ENCODE measurements at places on chromosomes 1 and 21.

DNA sequence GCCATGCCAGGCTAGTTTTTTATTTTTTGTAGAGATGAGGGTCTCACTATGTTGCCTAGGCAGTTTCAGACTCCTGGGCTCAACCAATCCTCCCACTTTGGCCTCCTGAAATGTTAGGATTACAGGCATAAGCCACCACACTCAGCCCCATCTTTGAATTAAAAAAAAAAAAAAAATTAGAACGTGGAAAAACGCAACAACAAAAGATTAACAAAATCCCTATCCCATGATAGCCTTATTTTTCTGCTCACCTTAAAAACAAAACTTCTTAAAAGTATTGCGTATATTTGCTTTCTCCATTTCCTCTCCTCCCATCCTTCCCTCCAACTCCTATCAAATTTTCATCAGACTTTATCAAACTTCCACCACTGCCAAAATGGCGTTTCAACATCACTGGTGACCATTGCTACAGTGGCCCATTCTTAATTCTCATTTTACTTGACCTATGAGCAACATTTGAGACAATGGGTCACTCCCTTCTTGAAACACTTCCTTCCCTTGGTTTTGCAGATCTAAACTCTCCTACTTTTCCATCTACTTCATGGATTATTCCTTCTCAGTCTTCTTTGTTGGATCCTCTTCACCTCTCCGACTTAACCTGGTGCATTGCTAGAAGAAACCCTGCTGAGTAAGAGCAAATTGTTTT, 579 bp upstream of the ZNF684 start:
- no peak for DNase-seq

DNA sequence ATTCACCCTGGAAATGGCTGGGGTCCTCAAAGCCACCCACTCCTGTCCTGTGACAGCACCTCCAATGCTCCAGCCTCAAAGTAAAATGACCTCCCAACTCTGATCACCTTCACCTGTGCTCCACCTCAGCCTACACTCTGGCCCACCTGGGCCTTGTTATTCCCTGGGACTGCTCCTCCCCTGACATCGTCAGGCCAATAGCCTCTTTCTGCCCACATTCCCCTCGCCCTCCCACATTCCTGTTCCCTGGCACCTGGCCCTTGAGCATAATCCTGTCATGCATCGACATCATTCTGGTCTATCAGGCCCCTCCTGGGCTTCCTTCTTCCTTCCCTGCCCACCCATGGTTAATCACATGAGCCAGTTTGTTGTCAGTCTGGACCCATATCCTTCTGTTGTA, 13.2 kb upstream of the BCAR3 start:
- no peak for DNase-seq

DNA sequence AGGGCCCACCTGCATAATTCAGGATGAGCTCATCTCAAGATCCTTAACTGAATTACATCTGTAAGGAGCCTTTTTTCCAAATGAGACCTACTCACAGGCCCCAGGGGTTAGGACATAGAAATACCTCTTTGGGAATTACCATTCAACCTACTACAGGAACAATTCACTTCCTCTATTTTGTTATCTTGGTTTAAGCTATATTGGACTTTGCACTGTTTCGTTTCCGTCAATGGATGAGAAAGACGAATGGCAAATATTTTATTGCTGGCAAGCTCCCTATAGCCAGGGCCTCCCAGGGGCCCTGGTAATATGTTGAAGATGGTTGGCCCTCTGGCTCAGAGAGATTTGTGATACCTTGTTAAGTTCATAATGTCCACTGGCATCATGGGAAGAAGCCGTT, 384.2 kb upstream of the DUSP10 start:
- DNase-seq, result no peak

GRCh38 chr1:30856260-30856790, 52.2 kb downstream of the SDC3 start:
- peak; percentile 97 for DNase-seq

DNA sequence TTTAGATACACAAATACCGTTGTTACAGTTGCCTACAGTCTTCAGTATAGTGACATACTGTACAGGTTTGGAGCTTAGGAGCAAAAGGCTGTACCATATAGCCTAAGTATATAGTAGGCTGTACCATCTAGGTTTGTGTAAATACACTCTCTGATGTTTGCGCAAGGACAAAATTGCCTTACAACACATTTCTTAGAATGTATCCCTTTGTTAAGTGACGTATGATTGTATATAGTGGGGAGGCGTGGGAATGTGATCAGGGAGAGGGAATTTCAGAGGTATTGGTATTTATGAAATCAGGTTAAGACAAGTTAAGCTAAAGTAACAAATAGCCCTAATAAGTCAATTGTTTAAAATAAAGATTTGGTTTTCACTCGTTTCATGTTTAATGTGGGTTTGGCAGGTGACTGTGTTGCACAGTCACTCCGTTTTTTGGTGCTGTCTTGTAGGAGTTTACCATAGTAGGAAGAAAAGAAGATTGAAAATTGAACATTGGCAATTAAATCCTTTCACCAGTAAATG, 2.7 kb downstream of the GORAB start:
- DNase-seq, result no peak

GRCh38 chr1:232699814-232700213, 69.9 kb upstream of the SIPA1L2 start:
- no peak for DNase-seq

DNA sequence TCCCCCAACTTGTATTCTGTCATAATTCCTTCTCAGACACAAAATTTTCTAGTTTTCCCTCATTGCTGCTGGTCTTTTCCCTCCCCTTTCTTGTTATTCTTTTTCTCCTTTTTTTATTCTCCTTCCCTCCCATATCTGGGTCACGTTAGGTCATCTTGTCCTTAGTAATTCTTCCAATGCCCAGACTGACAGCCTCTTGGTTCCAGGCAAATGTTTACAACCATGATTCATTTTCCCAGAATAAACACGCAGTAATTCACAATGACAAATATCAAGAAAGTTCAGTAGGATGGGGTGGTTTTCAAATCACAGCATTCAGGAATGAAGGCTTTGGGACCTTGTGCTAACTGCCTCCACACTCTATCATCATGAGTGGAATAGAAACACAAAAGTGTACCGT, 25.2 kb downstream of the NHLH2 start:
- no peak for DNase-seq

- no peak for DNase-seq
Measured at GRCh38 chr1:115170377-115170776, 81.1 kb upstream of the TSPAN2 start.

DNA sequence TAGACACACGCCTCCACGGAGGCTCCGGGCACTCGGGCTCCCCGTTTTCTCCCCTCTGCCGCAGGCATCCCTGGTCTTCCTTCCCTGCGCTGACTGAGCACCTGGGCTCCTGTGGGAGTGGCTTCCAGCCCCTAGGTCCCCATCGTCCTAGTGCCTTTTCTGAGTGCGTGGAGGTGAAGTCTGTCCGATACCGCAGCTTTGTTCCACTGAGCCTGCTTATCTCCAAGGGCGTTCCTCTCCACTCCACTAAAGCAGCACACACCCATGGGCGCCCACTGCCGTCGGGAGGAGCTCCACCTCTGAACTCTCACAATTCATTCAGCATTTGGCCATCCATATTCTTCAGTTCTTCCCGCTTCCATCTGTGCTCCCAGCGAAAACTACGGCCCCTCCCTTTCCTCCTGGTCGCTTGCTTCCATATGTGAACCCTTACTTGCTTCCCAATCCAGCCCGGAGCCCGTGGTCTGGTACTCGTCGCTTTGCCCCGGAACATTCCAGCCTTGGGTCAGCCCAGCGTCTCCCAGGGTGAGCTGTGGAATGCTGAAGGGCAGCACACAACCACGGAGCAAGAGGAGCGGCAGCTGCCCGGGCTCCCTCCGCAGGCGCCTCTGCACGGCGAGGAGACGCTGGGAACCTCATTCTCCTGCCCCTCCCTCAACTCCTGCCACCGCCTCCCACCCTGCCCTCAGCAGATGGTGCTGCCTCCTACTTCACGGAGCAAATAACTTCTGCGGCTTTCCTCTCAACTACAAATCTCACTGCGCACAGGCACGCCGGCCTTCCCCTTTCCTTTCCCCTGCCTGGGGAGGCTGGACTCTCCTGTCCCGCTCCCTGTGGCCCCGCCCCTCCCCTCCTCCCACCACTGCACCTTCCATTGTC, 27.5 kb downstream of the ATP8B2 start:
- DNase-seq, result no peak

GRCh38 chr21:42440187-42440792, 36.6 kb downstream of the UBASH3A start:
- DNase-seq, result no peak

DNA sequence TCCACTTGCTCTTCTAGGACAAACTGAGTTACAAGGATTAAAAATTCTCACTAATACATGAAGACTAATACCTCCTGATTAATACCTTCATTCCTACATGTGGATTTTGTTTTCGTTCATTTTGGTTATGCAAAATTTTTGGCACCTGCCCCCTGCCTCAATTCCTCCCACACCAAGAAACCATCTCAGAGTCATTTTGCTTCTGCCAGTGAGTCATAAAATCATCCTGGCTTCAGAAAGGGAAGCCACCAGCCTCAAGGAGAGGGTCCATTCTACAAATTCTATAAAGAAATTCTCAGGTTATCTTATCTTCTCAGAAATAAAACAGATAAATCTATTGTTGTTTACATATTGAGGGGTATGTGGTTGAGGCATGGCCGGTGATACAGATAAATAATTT, 103.2 kb upstream of the COA6 start:
- no peak for DNase-seq

DNA sequence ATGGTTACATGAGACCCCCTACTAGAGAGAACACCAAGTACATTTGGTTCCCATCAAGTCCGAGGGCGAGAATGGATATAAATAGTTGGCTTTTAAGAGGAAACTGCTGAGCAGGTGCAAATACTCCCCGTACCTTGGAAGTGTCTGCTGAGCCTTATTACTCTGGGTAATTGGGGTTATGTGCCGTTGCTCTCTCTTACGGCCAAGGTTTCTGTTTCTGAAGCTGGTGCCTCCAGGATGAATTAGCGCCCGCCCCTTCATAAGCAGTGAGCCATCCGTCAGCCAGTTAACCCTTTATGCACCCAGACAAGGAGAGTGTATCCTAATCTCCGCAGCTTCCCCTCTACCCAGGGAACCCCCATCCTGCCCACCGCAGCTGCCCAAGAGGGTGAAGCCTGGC, 90.4 kb upstream of the AJAP1 start:
- no peak for DNase-seq

GRCh38 chr21:37936010-37936785, 19.9 kb upstream of the KCNJ6 start:
- DNase-seq, result no peak

DNA sequence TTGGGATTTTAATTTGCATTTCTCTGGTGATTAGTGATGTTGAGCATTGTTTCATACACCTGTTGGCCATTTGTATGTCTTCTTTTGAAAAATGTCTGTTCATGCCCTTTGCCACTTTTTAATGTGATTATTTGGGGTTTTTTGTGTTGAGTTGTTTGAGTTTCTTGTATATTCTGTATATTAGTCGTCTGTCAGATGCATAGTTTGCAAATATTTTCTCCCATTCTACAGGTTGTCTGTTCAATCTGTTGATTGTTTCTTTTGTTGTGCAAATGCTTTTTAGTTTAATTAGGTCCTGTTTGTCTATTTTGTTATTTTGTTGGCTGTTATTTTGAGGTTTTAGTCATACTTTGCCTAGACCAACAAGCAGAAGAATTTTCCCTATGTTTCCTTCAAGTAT, 164.0 kb upstream of the CXADR start:
- DNase-seq, result no peak
